ENCODE measurements at places on chromosomes 2 and 18.

DNA sequence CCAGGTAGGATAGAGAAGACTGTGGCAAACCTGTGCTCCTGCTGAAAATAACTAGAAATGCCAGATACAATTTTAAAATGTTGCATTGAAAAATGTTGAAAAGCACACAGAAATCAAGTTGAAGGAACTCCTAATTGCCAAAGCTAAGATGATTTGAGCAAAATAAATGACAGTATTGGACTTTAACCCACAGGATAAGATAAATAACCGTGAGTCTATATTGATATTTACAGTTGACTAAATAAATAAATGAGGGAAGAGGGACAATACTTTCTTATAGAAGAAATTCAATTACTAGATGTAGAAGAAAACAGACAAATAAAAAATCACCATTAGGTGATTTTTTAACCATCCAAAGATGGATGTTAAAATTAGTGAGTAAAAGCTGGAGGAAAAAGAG, 59.0 kb downstream of the CWC22 start:
- no peak for DNase-seq

GRCh38 chr18:49274188-49274714, 186.2 kb downstream of the DYM start:
- no peak for DNase-seq

- DNase-seq, result no peak
Measured at GRCh38 chr2:67318993-67319481, 78.1 kb upstream of the ETAA1 start.

DNA sequence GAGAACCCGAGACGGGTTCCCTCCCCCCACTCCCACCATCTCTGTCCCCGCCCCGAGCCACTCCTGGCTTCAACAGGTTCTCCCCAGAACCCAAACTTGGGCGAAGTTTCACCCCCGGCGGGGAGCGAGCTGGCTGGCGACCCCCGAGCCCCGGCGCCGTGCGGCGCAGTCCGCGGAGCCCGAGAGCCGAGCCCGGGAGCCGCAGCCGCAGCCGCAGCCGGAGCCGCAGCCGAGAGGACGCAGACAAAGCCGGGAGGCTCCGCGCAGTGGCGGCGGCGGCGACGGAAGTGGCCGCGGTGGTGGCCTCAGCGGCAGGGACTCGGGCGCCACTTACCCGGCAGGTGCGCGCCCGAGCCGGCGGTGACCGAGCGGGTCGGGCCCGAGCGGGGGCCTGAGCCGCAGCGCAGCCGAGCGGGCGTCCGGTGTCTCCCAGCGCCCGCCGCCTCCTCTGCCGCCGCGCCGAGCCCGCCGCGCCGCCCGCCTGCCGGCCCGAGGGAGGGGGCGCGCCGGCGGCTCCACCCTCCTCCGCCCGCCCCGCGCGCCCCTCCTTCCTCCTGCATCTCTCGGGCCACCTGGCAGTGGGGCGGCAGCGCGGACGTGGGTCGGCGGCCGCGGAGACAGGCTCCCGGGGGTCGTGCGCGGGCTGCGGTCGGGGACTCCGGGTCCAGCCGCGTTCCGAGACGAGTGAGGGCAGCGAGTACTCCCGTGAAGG, at the start of gene ECEL1:
Gene ECEL1, minus strand, starts transcription at position 450 of the 712 bp plus-strand sequence. CDS start 1,181 bp downstream, outside the sequence.
- no peak for DNase-seq

GRCh38 chr2:52959801-52960200, 807.8 kb upstream of the CHAC2 start:
- no peak for DNase-seq

DNA sequence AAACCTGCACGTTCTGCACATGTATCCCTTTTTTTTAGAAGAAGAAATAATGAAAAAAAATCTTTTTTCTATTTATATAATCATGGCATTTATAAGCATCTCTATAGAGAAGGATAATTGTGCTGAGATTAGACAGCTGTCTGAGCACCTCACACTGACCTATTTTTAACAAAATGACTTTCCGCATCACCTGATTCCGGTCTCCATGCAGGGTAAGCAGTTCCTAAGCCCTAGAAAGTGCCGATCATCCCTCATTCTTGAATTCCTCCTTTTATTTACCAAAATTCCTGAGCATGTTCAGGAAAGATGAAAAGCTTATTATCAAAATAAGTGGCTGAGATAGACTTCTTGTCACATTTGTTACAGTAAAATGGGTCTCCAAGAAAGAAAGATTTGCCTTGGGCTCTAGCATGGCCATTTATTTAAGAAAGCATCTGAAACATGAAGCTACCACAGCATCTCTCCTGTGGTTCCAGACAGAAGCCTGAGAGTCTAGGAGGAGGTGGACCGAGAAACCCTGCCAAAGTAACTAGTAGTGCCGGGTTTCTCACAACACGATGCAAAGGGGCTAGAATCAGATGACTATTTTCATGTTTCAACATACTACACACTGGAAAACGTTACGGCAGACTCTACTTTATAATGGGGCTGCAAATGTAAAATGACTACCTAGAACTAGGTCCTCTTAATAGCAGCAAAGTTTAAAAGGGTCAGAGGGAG, 670 bp downstream of the GKN1 start:
- DNase-seq, result no peak

DNA sequence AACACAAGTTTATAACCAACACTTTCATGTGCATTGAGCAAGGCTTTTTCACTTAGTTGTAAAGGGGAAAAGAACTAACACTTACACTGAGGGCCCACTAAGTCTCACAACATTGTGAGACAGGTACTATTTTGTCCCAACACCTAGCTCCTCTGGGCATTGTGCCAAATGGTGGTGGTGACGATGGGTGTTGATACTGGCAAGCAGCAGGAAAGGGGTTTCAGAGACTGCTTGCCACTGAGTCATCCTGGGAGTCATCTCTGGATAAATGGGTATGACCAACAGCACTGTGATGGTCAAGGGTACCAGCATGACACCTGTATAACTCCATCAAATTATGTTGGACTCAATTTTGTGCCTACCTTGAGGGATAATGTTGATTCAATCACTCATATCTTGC, 138.8 kb upstream of the ITGA6 start:
- DNase-seq, result no peak

- DNase-seq, result no peak
Measured at GRCh38 chr18:64403784-64404503, 255.1 kb upstream of the LINC00305 start.

DNA sequence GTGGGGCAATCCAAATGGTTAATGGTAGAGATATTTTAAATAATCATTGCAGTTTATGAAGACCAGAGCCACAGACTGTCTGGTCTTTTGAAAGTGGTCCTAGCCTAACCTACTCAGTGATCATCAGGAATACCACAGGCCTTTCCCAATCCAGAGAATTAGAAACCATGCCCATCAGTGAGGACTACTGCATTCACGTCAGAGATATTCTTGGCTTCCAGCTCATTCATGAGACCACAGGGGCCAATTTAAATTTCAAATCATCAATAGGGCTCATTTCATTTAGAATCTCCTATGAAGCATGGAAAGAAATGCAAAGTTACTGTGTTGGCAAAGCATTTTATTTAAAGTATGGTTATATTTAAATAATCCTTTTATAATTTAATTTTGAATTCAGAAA, 362.3 kb upstream of the KCNJ3 start:
- DNase-seq, result no peak

DNA sequence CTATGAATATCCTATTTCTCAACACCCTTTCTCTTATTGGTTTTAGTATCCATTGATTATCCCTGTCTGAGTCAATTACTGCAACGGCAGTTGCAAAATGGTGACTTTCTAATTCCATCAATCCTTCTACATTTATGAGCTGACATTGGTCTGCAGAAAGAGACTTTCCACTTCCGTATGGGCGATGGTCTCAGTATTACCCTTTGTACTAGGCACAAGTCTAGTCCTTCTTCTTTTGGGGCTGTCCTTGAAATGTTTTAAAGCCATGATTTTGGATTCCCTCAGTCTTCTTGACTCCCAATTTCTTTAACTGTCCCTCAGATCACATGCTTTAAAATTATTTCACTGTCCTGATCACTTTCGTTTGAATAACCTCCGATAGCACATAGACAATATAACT, 32.7 kb upstream of the SOCS6 start:
- DNase-seq, result no peak

DNA sequence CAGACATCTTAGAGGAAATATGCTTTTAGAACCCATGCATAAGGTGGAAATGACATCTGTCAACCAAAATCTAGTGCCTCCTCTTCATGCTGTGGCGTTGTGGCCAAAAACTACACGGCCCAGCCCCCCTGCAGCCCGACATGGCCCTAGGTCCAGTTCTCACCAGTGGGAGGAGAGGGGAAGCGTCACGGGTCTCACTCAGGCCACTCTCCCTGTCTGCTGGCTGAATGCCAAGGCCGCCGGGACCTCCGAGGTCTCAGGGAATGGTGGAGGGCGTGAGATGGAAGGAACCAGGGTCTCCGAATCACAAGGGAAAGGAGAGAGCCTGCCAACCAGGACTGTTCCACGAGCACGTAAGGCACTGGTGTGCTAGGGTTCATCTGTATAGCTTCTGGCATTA, 361.0 kb downstream of the ANAPC1 start:
- DNase-seq, result no peak

GRCh38 chr2:37350034-37350433, 5.6 kb downstream of the QPCT start:
- no peak for DNase-seq

DNA sequence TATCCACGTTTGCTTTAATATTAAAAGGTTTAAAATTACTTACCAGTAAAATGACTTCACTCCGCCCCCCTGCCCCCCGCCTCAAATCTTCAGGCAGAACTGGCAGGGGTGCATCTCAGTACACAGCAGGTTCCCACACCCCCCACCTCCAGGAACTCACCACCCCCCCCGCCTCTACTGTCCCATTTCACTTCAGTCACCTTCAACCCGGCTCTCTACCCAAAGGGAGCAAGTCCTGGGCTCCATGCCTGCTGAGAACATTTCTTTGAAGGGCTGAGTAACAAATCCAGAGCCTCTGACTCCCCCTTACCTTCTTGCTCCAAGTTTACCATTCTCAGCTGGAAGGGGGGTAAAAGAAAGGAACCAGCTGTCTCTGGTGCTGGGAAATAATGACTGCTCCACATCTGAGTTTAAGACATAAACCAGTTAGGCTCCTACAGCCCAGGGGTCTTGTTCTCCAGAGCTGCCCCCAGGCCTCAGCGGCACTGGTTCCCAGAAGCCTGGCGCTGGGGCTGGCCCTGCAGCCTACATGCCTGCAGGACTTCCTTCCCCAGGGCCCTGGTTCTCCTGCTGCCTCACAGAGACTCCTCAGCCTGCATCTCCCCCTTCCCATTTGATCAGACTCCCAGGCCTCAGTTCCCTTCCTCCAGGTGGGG, 42.8 kb downstream of the DNMT3A start:
- no peak for DNase-seq

- DNase-seq, result no peak
Measured at GRCh38 chr2:85188852-85189251, 55.7 kb downstream of the TCF7L1 start.

DNA sequence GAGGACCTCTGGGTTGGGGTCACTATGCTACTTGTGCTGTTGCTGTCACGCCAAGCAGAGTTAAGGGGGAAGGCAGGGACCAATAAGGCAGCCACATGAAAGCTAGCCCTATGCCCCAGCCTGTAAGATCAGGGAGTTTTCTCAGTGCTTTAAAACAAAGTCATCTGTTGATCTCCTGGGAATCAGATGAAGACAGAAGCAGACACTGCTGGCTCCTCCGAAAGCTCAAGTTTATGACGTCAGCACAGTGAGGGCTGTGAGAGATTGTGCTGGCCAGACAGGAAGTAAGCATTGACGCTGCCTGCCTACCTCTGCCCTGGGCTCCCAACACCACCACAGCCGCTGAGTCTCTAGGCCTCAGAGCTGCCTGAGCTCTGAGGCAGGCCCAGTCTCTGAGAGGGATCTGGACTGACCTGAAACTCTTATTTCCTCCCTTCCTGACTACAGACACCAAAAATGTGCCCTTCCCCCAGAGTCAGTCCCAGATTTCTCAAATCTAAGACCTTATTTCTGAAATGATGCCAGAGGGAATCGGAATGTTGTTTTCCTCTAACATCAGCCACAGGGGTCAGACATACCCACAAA, 118.1 kb upstream of the EPAS1 start:
- DNase-seq, result no peak

Measured in midbrain (tissue), 1 donor.